Activated gamma-delta T cell treated with Interleukin-2 at 50 U/mL for 16 hours (primary cell): ENCODE measurements at places on chromosomes 12 and 14.

- DNase-seq, result no peak
These were observed 176.2 kb upstream of the PDZRN4 start for GRCh38 chr12:41011939-41012338.

DNA sequence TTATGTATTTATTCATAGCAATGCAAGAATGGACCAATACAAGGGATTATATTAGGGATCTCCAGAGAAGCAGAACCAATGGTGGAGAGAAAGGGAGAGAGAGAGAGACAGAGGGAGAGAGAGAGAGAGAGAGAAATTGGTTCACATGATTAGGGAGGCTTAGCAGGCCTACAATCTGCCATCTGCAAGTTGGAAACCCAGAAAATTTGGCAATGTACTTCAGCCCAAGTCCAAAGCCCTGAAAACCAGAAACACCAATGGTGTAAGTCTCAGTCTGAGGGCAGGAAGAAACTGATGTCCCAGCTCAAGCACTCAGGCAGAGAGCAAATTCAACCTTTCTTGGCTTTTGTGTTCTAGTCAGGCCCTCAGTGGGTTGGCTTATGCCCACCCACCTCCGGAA lies 48.7 kb upstream of the CMKLR1 start:
- no peak for DNase-seq

- DNase-seq, result no peak
These were observed 1.8 kb downstream of the GALNT6 start for GRCh38 chr12:51389302-51389999.

GRCh38 chr12:88623777-88624548 lies 43.7 kb upstream of the KITLG start:
- DNase-seq, result no peak

DNA sequence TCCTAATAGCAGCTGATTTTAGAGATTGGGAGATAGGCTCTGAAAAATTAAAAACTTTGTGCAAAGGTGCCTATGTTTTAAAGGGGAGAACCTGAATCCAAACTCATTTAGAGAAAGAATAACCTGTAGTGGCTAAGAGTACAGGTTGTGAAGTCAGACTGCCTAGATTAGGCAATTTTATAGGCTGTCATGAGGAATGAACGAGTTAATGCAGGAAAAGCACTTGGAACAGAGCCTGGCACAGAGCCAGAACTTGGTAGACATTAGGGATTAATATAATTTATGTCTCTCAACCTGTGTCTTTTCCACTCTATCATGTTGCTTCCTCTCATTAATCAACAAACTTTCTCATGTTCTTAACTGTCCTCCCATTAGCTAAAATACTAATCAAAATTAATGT lies 98.1 kb downstream of the WIF1 start:
- DNase-seq, result no peak

DNA sequence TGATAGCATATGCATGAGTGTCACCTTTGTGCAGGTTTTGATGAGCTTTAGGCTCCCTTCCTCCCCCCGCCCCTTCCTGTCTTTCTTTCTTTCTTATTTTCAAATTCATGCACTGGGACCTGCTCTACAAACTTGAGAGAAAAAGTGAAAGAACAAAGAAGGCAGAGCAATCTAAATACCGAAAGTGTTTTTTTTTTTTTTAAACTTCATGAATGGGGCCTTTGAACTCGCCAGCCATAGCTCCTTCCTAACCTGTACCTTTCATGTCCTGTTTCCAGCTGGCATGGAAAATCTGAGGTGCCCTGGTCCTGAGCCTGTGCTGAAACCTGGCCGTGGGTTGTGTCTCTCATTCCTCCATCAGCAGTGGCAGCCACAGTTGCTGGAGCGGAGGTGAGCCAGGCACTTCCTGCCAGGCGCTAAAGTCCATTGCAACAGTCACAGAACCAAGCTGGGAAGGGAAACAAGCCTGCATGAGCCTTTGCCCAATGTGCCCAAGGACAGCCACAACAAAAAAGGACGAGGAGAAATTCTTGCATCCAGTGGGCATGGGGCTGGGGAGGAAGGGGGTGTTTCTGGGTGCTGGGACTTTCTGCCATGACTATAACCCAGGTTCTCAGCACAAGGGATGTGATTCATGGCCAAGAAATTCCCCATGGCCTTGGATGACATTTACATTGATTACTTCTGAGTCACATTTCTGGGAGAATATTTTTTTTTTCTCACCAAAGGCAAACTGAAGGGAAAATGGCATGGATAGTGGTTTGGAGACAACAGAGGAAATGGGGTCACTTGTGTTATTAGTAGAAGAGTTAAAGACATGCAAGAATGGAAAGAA lies 102.7 kb downstream of the TMEM30B start:
- no peak for DNase-seq

DNA sequence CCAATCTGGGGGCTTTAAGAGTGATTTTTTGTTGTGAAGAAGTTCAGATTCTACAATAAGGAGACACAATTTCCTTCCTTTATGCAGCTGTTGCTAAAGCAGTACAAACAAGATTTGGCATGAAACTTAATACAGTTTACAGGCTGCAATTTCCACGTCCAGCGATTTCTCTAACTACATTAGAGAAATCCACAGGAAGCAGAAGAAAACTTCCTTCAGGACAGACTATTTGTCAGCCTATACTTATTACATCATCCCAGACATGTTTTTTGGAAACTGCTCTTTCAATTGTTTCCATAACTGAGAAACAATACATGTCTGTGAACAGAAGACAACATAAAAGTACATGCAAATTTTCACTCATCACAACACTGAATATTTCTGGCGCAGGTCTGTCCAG lies 204.3 kb downstream of the TTC7B start:
- no peak for DNase-seq

GRCh38 chr12:123150275-123150743 lies 581 bp downstream of the PITPNM2 start:
- DNase-seq, result peak; percentile 12

GRCh38 chr14:60091550-60092525 lies at the start of gene PCNX4:
Gene PCNX4, plus strand, starts transcription at chr14:60091923. Its CDS starts 15,716 bp downstream, at chr14:60107639.
- DNase-seq, result peak; percentile 90

- no peak for DNase-seq
These were observed 117.4 kb downstream of the DICER1 start for GRCh38 chr14:95039993-95040348.

DNA sequence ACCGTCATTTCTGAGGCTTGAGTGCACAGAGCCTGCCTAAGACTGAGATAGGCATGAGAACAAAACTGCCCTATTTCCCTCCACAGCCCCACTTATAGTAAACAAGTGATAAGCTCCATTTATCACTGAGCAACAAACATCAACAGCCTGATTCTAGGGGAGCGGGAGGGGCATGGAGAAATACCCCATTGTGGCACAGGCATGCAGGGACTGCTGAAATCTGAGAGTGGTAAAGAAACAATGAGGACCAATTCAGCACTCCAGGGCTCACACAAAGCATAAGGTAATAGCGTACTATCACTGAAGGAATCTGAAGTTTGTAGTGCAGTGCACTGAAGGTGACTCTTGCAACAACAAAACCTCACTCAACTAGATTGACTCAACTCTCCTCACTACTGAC lies 186.7 kb downstream of the ANO2 start:
- DNase-seq, result no peak

GRCh38 chr14:68865542-68865941 lies 72.7 kb upstream of the ZFP36L1 start:
- no peak for DNase-seq

DNA sequence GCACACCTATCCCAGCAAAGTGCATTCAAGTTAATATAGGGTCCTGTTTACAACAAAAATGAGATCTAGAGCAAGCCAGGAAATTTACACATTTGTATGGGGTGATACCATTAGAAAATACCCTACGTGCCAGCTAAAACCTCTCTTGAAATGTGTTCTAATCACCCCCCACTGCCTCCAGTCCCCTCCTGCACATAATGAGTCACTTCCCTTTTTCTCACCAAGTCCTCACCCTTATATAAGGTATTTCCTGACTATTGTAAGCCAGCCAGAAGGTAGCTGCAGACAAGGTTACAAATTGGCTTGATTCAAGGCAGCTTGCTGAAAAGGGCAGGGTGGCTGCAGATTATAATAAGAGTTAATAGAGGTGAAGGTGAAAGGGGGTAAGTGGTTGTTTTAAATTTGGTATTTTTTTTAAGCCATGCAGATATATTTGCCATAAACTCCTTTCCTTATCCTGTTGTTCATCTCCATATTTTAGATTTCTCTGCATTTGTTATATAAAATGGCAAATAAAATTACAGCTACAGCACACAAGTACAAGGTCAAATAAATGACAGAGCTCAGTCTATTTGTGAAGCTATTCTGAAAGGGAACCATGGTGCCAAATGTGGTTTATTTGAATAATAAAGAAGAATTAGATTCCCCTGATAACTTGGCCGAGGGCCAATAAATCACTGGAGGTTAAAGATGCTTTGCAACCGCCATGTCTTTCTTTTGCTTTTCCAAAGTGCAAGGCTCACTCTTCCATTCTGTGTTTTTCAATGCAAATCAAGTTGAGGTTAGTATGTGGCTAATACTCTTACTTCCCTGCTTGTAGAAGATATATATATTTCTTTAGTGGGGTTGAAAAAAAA lies 385.9 kb downstream of the EGLN3 start:
- DNase-seq, result no peak

DNA sequence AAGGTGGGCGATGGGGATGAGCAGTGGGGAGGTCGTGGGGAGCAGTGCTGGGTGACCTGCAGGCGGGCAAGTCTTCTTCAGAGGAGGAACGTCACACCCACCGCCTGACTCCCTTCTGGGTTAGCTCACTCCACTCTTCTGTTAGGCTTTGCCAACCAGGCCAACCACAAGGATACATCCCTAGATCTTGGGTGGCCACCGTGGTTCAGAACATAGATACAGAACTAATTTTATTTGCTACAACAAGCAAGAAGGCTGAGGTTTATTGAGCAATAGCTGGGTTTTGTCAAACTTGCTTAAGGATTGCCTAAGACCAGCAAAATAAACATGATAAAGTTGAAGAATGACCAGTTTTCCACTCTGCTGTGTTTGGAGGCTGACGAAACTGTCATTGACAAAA lies 109.4 kb downstream of the DACT1 start:
- no peak for DNase-seq

DNA sequence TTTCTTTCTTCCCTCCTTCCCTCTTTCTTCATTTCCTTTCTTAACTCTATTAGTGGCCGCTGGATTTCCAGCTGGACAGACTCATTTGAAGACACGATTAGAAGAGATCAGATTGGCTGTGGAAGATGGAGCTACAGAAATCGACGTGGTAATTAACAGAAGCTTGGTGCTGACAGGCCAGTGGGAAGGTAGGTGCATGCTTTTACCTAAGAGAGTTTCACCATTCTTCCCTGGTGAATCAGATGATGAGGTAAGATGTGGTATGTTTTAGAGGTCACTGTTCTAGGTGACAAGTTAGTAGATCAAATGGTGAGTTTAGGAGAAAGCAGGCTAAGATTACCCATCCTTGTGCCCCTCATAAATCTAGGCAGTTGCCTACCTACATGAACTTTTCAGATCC lies 51.6 kb downstream of the DERA start:
- no peak for DNase-seq

GRCh38 chr14:92937051-92937937 lies 14.3 kb downstream of the CHGA start:
- no peak for DNase-seq

DNA sequence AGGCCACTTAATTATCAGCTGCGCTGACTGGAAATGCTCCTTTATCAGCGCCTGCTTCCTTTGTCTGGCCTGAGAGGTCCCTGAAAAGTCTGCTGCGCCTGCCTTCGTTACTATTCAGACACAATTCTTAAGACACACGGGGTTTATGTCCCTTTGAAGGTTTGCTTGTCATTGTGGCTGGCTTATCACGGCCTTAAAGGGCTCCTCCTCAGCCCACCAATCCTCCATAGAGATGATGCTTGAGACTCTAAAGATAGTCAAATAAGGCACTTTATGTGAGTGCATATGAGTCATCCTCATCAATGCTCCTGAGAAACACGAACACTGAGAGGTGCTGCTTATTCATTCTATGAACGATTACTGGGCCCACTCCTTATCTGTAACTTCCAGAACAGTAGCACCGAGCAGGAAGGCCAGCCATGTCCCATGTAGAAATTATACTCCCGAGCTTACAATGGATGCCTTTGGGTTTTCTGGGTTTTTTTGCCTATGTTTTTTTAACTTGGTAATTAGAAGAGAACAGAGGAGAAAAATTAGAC lies 1268.2 kb upstream of the TMEM132C start:
- no peak for DNase-seq

GRCh38 chr12:28602786-28603185 lies 412.5 kb downstream of the CCDC91 start:
- DNase-seq, result no peak

DNA sequence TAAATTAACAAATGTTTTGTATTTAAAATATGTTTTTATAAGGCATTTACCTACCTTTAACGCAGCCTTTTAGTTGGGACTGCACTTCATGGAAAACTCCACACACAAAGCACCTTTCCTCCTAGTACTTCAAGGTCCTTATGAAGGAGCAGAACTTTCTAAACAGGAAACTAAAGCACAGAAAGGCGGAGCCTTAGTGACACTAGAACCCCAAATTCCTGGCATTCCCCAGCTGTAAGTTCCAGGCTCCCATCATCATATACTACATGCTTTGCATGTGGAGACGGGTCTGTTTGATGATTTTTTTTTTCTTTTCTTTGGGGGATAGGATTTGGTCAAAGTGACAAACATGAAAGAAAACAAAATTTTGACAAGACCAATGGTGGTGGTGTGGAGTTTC lies 39.5 kb downstream of the STXBP6 start:
- no peak for DNase-seq

DNA sequence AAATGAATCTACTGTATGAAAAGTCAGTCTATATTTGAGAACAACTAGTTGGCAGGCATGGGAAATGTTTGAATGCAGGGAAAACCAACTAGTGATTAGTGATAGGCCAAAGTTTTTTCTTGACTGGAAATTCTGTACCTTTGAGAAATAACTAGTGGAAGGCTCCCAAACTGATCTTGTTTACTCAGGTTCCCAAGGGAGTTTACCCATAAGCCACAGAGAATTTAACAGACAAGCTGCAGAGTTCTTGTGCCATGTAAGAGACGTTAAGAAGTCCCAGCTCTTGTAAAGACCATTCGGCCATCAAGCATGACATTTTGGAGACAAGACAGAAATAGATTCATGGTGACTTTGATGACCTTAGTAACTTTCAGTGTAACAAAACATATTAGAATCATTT lies 1882.8 kb upstream of the SEL1L start:
- DNase-seq, result no peak

- no peak for DNase-seq
These were observed 95.7 kb downstream of the RFLNA start for GRCh38 chr12:124390442-124391097.

DNA sequence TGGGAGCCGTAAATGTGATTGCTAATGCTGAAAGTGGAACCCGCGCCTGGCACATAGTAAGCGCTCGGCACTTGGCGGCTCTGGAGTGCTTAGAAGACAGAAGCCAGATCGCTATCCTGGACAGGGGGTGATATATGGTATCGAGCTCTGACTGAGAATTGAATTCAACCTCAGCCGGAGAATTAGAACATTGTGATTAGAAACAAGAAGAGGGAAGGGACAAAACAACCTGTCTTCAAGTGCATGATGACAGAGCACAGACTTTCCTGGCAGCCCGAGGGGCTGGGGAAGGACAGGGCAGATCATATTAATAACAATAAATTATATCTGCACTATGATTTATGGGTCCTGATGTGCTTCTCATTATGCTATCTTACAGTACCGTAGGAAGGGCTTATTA lies 66.9 kb upstream of the TBX3 start:
- DNase-seq, result no peak
